ENCODE measurements at places on chromosomes 1 and 21. TPM values are rescaled to one million over a fixed set of nuclear protein-coding genes. Genes with fewer than 3 reads are reported as not detected.

DNA sequence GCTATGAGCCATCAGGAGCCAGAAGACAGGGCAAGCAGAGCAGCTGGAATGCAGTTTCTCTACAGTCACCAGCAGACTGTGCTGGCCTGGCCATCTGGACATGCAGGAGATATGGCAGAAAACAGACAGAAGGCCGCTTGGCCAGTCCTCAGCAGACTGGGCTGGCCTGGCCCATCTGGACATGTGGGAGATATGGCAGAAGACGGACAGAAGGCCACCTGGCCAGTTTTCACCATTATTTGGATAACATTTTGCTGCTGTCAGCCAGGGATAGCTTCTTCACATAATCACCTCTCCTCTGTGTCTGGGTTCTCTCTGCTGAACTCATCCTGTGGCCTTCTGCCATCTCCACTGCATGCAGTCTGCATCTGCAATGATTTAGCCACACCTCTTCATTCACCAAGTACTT, 25.0 kb upstream of the CACYBP start:
- H3K4me3 ChIP-seq = no peak overlapping the region
- H3K27me3 ChIP-seq = no peaks in the 10 kb centered on the region
- H3K27ac ChIP-seq = no peak overlapping the region
- H3K36me3 ChIP-seq = no peaks in the 10 kb centered on the region
- DNase-seq = no peak
- H3K4me1 ChIP-seq = no peaks in the 10 kb centered on the region

DNA sequence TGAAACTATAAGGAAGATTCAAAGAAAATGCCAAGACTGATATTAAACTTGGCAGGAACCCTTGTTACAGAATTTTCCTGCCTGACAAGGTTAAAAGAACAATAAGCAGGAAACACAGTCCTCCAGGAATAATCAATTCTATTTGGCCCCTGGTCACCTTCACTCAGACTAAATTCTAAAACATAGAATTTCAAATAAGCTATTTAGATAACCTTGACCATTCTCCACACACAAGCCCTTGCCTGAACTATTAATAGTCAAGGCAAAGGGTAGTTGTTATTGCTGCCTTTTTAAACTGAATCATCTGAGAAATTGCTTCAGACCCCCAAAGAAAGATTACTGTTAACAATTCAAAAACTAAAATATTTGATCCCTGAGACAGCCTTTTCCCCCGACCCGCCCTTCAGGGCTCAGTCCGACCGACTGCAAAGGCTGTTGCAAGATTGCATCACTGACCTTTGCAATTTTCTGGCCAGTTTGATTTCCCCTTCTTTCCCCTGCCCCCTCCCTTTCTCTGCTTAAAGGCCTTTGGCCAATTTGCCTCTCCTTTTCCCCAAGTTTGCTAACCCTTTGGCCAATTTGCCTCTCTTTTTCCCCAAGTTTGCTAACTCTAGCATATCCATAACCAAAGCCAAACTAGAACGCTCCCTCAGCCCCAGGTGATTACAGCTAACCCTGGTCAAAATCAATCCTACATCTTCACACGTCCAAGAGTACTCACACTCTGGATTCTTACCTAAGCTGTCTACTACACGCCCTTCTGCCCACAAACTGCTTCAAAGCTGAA, 1.4 kb upstream of the G0S2 start:
- no peak overlapping the region for H3K27ac ChIP-seq
- no peak for DNase-seq
- H3K27me3 ChIP-seq = no peaks in the 10 kb centered on the region
- H3K4me3 ChIP-seq = no peak overlapping the region

- no peaks in the 10 kb centered on the region for H3K27me3 ChIP-seq
- DNase-seq = no peak
- H3K4me1 ChIP-seq = peaks cover 30% of the 10 kb centered on the region
- H3K36me3 ChIP-seq = no peaks in the 10 kb centered on the region
- H3K4me3 ChIP-seq = no peak overlapping the region
- no peak overlapping the region for H3K27ac ChIP-seq
These were observed 124.3 kb downstream of the ETS2 start for GRCh38 chr21:38930066-38930465.

F11R gene
- 20.7 TPM for total RNA-seq

- H3K27ac ChIP-seq = no peak overlapping the region
- no peaks in the 10 kb centered on the region for H3K36me3 ChIP-seq
- no peaks in the 10 kb centered on the region for H3K27me3 ChIP-seq
- peak overlapping the region; percentile 90 for H3K4me3 ChIP-seq
- peaks cover 60% of the 10 kb centered on the region for H3K4me1 ChIP-seq
These were observed 4.6 kb downstream of the LAMC1 start for GRCh38 chr1:183027791-183028190.

- no peaks in the 10 kb centered on the region for H3K36me3 ChIP-seq
- no peak overlapping the region for H3K4me3 ChIP-seq
- no peak for DNase-seq
- no peak overlapping the region for H3K27ac ChIP-seq
- H3K4me1 ChIP-seq = no peaks in the 10 kb centered on the region
These were observed 3.5 kb downstream of the KRTAP10-9 start for GRCh38 chr21:44630440-44630839.

CAPN8 gene
- total RNA-seq = 17.5 TPM
